Memory B cell (primary cell): ENCODE measurements at places on chromosomes 4 and X.
A peak's percentile ranks its signal among the peaks of the same experiment; 100 is the strongest.

GRCh38 chrX:52574416-52575275 is 57.8 kb upstream of the XAGE1B start:
- DNase-seq: peak; percentile 25

- no peak for DNase-seq
Measured at GRCh38 chrX:69110116-69110530, 55.1 kb downstream of the PJA1 start.

DNA sequence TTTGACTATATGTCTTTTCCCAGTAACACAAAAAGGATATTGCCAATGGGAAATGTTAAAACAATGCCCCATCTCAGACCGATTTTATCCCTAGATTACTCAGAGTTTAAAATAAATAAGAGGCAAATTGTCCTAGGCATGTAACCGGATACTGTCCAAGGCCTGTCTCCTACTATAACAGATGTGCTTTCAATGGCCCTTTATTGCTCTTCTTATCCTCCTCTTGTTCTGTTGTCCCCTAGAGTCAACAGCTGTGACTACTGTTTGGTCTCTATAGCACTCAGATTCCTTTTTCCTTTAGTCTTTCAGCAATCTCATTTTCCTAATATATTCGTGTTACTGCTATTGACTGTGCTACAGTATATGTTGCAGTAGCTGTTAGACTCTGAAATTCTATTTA is 66.8 kb upstream of the PLS3 start:
- no peak for DNase-seq

DNA sequence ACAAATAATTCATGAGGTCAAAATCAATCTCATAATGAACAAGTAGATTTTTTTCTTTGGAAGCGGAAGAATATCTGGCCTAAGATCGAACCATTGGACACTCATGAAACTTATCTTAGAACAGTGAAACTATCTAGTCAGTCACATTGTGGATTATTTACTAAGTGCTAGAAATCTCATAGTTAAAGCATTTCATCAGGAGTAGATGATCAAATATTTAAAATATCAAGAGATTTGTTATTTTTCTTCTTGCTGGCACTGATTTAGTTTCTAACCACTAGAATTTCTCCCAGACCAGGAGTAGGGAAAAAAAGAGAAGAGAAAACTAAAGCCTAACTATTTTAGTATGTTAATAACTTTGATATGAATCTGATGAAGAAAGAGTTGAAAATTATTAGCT is 105.5 kb downstream of the SHROOM3 start:
- no peak for DNase-seq

- DNase-seq: no peak
Measured at GRCh38 chrX:16950423-16950822, 4.0 kb downstream of the REPS2 start.

DNA sequence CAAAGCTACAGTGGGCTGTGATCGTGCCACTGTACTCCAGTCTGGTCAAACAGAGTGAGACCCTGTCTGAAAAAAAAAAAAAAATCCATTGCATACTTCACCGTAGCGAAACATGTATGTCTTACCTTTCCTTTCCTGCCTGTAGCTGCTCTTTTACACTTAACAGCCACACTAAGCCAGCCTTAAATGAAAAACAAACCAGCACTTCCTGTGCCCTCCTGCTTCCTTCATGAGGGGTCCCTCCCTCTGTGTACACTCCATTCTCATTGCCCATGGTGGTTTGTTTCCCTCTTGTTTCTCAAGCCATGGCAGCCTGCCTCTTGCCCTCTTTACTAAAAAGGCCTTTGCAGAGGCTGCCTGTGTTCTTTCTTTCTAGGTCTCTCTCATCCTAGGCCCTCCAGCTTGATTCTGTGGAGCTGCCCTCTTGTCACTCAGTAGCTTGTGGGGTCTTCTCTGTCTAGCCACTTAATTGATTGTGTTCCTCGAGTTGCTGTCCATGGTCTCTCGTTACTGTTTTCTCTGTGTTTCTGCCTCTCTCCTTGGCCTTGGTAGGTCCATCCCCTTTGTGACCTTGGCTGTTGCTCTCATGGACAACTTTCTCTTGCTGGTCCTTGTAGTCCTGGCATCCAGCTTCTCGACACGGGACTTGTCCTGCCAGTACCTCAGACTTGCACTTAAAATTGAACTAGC is 52.1 kb upstream of the MSANTD1 start:
- no peak for DNase-seq

DNA sequence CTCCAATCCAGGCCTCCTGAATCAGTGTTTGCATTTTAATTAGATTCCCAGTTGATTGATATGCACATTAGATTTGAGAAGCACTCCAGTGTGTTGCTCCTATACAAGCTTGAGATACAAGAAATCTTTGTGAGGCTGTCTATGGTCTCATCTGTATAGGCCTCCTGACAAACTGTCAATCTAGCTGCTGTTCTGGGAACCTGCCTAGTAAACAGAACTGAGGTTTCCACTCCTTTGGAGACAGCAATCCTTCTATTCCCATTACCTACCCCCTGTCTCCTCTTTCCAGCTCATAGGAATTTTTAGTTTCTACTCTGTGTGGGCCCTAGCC is 306.1 kb upstream of the EMCN start:
- no peak for DNase-seq

GRCh38 chr4:152630324-152630723 is 49.5 kb downstream of the TMEM154 start:
- DNase-seq: no peak

DNA sequence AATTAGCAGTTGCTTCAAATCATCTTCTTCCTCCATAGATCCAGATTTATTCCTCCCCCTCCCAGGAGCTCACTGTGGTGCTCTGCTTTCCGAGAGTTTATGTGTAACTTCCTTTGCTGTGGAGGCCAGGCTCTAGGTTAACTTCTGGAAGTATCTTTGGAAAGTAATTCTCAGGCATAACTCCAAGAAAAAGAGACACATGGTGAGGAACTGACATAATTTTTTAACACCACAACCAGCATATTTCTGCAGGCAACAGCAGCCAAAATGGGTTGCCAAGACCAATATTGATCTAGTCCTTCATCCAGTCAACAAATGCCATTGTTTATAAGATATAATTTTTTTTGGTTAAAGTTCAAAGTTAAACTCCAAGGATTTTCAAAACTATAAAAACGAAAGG is 114.5 kb upstream of the RBPJ start:
- DNase-seq: no peak

DNA sequence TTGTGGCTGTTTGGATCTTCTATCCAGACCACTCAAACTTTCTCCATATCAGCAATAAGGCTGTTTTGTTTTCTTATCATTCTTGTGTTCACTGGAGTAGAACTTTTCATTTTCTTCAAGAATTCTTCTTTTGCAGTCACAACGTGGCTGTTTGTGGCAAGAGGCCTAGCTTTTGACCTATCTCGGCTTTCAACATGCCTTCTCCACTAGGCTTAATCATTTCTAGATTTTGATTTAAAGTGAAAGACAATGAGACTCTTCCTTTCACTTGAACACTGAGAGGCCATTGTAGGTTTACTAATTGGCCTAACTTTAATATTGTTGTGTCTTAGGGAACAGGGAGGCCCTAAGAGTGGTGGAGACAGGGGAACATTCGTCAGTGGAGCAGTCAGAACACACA is 19.1 kb downstream of the FGF2 start:
- DNase-seq: no peak

DNA sequence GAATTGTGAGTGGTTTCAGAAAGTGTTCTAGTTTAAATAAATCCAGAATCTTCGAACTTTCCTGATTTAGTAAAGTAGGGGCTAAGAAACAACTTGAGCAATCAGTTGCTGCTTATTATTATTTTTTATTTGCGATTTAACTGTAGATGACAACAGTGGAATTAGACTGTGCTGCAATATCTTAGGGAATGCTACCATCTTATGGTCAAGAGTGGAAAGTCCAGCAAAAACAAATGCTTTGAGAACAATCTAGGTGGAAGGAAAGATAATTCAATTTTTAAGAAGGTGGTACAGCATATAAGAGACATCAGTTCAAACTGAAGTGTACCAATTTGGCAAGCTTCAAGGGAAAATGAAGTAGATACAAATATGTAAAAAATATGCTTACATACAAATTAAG is 73.3 kb downstream of the CYLC1 start:
- no peak for DNase-seq

DNA sequence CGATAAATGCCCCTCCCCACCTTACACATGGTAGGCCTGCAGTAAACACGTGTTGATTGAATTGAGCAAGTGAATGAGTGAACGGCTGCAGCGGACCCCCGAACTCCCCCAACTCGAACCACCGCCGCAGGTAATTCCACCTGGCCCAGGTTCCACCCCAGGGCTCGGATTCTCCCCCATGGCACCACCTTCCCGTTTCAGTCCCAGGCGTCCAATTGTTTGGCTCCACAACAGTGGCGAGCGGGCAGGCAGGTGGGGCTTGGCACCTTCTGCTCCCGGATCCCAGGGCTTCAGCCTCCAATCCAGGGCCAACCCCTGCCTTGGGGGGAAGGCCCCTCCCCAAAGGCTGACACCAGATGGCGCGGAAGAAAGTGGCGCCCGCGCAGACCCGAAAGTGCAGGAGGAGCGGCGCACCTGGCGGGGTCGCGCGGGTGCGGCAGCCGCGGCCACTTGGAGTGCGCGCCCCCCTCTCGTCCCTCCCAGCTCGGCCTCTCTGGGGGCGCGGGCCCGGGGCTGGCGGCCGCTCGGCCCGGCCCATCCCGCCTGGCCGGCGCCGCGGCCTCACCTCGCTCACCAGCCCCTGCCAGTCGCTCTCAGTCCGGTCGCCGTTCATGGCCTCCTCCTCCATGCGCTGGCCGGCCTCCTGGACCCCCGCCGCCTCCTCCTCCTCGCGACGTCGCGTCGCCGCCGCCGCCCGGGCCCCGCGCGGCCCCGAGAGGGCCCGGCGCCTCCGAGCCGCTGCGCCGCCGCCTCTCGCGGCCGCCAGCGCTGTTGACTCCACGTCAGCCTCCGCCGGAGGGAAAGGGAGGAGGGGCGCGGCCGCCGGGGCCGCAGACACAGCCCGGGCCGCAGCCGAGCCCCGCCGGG is at the start of gene CCDC149:
Gene CCDC149 (minus strand): TSS at position 791 of the 867 bp plus-strand sequence. CDS start 178 bp downstream, at position 613.
- DNase-seq: no peak

- no peak for DNase-seq
Measured at GRCh38 chr4:42411803-42412202, 14.5 kb downstream of the SHISA3 start.

DNA sequence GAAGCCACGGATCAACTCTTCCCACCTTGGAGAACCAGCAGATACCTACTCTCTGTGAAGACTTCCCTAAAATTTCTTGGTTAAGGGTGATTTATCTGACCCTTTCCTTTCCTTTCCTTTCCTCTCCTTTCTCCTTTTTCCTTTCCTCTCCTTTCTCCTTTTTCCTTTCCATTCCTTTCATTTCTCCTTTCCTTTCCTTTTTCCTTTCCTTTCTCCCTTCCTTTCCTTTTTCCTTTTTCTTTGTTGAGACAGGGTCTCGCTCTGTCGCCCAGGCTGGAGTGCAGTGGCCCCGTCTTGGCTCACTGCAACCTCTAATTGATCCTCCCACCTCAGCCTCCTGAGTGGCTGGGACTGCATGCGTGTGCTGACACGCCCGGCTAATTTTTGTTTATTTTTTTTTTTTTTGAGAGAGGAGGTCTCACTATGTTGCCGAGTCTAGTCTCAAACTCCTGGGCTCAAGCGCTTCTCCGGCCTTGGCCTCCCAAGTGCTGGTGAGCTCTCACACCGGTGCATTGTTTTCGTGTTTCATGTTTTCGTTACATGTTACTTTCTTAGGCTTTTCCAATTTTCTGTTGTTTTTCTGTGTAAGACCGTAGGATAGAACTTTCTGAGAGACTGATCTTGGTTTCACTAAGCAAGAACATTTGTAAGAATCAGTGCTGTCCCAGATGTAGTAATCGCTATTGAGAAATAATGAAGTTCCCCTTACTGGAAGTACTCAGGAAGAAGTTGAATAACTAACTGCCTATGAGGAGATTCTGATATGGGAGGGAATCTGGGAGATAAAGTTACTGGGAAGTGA is 2.0 kb downstream of the TMEM165 start:
- DNase-seq: no peak

- no peak for DNase-seq
Measured at GRCh38 chr4:183624548-183624947, 34.4 kb downstream of the RWDD4 start.

DNA sequence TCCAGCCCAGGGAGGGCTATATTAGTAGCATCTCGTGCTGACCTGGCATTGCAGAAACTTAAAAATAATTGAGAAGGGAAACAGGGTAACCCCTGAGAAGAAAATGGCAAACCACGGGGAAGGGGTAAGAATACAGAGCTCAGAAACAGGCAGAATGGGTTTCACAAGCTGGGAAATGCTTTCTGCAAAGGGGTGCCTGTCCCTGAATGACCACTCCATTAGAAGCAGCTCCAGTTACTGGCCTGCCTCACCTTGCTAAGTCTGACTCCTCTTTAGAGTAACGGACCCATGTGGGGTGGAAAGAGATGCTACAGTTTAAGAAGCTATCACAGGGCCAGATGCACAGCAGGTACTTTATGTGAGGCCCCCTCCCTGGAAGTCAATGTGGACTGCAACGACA is 2.5 kb downstream of the WDR1 start:
- DNase-seq: no peak

- DNase-seq: no peak
Measured at GRCh38 chr4:170675568-170676262, 586.0 kb upstream of the AADAT start.

- no peak for DNase-seq
Measured at GRCh38 chrX:19670854-19671620, 155.7 kb upstream of the MAP3K15 start.

DNA sequence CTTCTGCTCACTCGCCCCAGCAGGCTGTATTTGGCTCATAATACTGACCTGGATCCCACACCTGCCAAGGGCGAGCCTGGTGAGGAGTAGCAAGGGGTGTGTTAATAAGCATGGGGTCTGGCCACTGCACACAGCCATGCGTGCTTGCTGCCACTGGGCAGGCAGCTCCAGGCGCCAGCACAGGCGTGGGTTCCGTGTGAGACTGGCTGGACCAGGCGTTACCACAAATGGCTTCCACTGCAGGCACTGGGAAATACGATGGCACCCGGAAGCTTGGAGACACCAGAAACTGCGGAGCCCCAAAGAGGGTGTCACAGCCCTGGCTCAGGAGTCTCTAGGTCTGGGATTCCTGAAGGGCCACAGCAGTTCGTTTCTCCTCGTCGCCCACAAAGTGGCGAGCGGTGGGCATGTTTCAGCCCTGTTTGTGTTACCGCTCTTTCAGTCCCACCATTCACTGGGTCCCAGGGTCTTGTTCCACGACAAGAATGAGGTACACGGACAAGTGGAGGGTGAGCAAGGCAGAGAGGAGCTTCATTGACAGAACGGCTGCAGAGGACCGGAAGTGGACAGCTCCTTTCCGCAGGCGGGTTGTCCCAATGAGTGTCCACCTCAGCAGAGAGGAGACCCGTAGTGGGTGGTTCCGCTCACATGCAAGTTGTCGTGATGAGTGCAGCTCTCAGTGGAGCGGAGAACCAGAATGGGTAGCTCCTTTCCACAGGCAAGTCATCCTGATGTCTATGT is 428.9 kb downstream of the EPHA5 start:
- no peak for DNase-seq
